ENCODE measurements at places on chromosomes 7 and 10. TPM values are rescaled to one million over a fixed set of nuclear protein-coding genes. Genes with fewer than 3 reads are reported as not detected.

The RNF32 gene
- 1.0 TPM for total RNA-seq

The VWA2 gene
- 0.14 TPM for total RNA-seq

The MEOX2 gene
- total RNA-seq, result not detected

The MORN4 gene
- total RNA-seq, result 11.3 TPM

- DNase-seq, result no peak
These were observed 115.3 kb downstream of the SGMS1 start for GRCh38 chr10:50508315-50509051.

- DNase-seq, result peak; percentile 27
These were observed 736.2 kb downstream of the PARD3 start for GRCh38 chr10:34078745-34079470.

- DNase-seq, result no peak
These were observed 309.4 kb downstream of the HGF start for GRCh38 chr7:81460250-81461045.

GRCh38 chr10:34637418-34637911, 177.6 kb downstream of the PARD3 start:
- peak; percentile 18 for DNase-seq

DNA sequence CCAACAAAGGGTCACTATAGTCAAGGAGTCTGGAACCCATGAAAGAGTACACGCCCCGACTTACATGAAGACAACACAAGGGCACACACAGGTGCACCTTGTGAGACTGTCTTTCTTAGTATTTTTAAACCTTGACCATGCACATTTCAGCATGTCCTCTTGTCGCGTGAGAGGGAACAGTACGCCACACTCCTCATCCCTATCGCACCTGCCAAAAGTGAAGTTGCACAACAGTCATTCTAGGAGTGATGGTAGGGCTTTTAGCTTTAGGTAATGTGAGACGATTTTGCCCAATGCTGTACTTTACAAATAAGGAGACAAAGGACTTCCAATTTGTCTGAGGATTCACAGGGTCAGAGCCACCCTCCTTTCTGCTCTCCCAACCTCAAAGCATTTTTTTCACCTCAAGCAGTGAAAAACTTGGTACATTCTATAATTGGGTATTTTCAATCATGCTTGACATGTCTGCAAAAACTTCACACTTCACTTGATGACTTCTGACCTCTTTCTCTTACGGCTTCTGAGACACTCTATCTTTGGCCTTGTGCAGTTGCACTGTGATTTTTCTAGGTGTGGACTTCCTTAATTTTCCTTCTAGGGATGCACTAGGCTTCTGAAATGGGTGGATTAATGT, 173.9 kb upstream of the GRB10 start:
- no peak for DNase-seq

- peak; percentile 94 for DNase-seq
These were observed 19.3 kb upstream of the ADAMTS14 start for GRCh38 chr10:70652761-70653657.

- DNase-seq, result no peak
These were observed 6.0 kb downstream of the SKIDA1 start for GRCh38 chr10:21519397-21519933.

- no peak for DNase-seq
These were observed 10.4 kb upstream of the DLG5 start for GRCh38 chr10:77936697-77937567.

DNA sequence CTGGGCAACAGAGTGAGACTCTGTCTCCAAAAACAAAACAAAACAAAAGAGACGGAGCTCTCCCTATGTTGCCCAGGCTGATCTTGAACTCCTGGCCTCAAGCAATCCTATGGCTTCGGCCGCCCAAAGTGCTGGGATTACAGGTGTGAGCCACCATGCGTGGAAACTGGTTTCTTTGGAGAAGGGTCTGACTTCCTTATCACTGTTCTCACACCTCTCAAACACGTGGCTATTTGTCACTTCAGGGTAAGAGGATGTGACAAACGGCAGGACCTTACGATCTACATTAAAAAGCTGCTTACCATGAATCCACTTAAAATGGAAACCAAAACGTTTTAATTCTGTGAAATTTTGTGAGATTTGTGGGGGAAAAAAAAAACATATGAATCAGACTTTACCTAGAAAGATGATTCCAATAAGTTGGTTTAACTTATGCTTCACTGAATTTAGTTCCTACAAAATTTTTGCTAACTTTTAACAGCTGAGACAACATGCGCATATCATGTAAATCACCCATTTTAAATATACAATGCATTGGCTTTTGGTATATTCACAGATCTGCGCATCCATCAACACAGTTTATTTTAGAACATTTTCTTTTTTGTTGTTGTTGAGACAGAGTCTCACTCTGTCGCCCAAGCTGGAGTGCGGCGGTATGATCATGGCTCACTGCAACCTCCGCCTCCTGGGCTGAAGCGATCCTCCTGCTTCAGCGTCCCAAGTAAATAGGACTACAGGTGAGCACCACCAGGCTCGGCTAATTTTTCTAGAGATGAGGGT, 18.7 kb upstream of the FOXK1 start:
- DNase-seq, result no peak

DNA sequence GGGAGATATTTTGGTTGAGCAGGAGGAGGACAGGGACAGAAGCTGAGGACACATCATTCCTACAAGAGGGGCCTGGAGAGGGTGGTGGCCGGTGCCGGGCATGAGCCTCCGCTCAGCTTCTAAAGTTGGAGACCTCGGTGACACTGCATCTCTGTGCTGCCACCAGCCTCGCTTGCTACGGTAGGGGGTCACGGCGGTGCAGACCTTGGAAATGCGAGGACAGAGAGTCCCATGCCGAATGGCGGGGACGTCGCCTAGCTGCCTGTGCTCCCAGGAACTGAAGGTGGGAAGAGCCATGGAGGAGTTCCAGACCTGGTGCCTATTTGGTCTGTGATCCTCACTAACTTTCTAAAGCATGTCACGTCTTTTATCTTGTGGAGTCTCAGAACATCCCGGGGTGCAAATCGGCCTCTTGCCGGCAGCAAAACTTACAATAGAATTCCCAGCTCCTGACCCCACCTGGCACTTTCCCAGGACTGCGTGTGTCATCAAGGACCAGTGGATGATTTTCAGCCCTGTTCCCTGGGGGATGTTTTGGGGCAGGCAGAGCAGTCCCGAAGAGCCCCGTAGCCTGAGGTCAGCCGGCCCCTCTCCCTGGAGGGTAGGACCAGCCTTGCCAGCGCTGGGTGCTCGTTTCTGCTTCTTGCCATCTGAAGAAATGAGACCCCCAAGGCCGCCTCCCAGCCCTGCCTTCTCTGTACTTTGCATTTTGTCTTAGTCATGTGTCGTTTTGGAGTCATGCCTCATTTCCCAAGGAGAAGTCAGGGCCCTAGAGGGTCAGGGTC, 205.8 kb upstream of the SHH start:
- DNase-seq, result no peak

DNA sequence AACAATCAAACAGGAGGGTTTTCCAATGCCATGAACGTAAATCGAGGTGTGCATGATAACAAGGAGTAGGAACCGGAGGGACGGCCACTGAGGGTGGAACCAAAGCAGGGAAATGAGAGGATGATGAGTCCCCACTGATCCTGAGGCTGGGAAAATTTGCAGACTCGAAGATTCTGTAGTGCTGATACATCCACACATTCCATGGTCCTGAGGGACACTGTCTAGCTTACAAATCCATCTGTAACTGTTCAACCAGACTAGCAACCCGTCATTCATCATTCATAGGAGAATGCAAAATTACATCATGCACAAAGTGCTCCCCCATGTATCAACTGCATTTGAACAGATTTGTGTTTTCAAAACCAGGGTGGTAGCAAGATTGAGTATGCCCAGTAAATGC, 189.7 kb downstream of the PTPRN2 start:
- no peak for DNase-seq

DNA sequence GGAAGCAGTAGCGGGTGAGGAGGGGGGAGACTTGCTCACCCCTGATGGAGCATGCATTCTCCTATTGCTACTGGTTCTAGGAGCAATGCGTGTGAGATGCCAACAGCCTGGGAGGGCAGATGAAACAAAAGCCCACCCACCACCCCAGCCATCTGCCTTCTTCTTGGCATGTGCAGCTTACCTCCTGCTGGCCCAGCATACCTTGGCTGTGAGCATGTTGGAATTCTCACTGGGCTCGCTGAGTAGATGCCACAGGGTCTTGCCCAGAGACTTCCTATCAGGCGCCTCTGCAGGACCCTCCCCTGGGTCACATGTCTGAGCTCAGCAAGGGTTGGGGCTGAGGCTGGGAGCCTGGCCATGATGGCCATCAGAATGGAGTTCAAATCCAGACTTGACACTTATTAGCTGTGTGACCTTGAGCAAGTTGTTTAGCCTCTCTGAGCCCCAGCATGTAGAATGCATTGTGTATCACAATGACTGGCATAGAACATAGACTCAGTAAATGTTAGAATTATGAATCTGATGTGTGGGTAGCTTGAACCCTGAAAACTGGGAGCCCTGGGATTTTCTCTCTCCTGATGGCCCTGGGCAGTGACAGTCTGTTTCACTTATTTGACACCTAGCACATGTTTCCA, 38.2 kb downstream of the CDH23 start:
- DNase-seq, result no peak

- no peak for DNase-seq
These were observed 11.1 kb upstream of the HERPUD2 start for GRCh38 chr7:35705932-35706461.

GRCh38 chr7:93327006-93327633, 95.0 kb downstream of the VPS50 start:
- peak; percentile 79 for DNase-seq

GRCh38 chr7:153941061-153941460, 111.1 kb upstream of the DPP6 start:
- no peak for DNase-seq

GRCh38 chr10:127080317-127080716, 116.1 kb downstream of the INSYN2A start:
- DNase-seq, result no peak

All from mammary epithelial cell (primary cell).